Hematopoietic multipotent progenitor cell treated with erythropoietin and hydrocortisone succinate and interleukin-3 and kit ligand, for 17 days (in vitro differentiated cells): ENCODE measurements at places on chromosomes 16 and 17.

- no peak for DNase-seq
These were observed 32.9 kb upstream of the CLEC18A start for GRCh38 chr16:69918241-69918640.

GRCh38 chr17:55340686-55341085 is 75.9 kb downstream of the HLF start:
- no peak for DNase-seq

- no peak for DNase-seq
These were observed 66.3 kb upstream of the DOC2B start for GRCh38 chr17:247767-248166.

DNA sequence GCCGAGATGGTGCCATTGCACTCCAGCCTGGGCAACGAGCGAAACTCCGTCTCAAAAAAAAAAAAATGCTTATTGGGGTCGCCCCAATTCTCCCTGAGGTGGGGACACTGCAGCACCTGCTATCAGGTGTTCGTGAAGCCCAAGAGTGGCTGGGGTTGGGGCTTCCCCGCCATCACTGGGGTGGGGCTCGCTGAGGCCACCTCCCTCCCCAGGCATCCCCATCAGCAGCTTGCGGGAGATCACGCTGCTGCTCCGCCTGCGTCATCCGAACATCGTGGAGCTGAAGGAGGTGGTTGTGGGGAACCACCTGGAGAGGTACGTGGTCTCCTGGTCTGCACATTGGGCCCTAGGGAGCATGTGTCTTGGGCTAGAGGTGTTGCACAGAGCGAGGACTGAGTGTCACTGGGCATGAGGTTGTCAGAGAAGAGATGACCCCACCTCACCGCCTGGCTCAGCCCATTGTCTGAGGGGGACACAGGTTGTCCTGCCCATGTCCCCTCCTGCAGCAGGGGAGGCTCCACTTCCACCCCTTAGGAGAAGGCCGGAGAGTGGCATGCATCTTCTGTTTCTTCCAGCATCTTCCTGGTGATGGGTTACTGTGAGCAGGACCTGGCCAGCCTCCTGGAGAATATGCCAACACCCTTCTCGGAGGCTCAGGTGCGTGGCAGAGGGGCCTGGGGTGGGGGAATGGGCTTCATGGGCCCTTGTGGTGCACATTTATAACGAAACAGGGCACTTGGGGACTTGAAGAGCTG is 4.9 kb downstream of the CDK10 start:
- no peak for DNase-seq

DNA sequence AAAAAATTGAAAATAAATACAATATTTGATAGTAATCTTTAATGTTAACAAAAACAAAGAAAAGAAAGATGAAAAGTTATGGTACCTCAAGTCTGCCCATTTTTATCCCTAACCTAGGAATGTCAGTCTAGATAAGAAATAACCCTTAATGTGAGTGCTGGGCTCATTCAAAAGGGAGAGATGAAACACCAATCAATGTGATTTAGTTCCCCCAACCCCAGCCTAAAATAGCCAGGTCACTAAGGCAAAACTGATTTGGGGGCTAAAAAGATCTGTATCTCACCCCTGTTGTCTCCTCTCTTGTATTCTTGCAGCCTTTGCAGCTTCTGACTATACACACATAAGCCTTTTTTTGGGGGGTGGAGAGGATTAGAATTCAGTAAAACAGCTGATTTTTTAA is 3.2 kb upstream of the IGF2BP1 start:
- DNase-seq = no peak

GRCh38 chr16:57637965-57638364 is 9.5 kb downstream of the ADGRG1 start:
- no peak for DNase-seq

GRCh38 chr17:66552371-66552770 is 250.0 kb downstream of the PRKCA start:
- no peak for DNase-seq

- no peak for DNase-seq
These were observed 331.9 kb downstream of the SEC14L1 start for GRCh38 chr17:77472468-77473310.

- no peak for DNase-seq
These were observed 69.5 kb upstream of the PIRT start for GRCh38 chr17:10907370-10907769.

DNA sequence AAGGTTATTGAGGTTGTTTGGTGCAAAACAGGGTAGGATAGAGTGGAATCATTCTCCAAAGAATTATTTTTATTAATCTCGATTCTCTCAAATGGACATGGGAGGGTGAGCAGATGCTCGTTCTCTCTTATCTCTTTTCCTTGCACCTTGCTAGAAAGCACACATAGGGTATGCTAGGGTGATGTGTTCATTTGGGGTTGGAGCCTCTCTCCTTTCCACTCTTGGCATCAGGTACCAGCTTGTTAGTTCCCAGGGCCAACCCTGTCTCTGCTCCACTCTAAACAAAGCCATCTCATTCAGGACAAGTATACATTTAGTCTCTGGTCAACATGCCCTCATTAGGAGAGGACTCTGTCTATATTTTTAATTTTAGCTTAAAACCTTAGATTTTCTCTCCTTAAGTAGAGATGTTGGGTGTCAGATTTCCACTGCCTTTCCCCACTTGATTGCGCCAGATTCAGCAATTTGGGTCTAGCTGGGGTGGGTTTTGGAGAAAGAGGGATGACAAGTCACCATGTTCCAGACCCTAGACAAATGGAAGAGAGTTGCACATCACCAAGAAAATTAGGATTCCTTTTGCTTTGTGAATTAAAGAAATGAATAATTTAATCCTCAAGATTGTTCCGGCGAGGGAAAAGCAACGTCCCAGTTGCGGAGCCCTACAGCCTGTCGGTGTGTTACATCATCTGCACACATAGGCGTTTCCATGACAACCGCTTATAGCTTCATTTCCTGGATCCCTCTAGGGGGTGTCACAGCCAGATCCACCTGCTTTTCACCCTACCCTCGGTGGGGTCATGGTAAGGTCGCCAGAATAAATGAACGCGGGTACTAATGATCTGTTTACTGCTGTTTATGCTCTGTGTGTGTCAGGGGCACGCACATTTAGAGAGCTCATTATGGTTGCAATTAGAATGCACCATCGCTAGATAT is 41.6 kb downstream of the SNX11 start:
- DNase-seq = no peak

GRCh38 chr16:11586378-11586855 is 302 bp downstream of the LITAF start:
- no peak for DNase-seq

GRCh38 chr16:67432506-67432890 is 1.6 kb downstream of the HSD11B2 start:
- no peak for DNase-seq

- DNase-seq = no peak
These were observed 1.4 kb downstream of the FBXO31 start for GRCh38 chr16:87382023-87382785.

GRCh38 chr16:4315186-4316107 is at the start of gene GLIS2:
GLIS2 (plus strand) TSS chr16:4316067; CDS start chr16:4332281, 16,214 bp downstream.
- no peak for DNase-seq

- DNase-seq = no peak
These were observed 79.4 kb upstream of the CDYL2 start for GRCh38 chr16:80883816-80884215.

GRCh38 chr17:74404218-74404617 is 27.7 kb upstream of the GPRC5C start:
- no peak for DNase-seq

DNA sequence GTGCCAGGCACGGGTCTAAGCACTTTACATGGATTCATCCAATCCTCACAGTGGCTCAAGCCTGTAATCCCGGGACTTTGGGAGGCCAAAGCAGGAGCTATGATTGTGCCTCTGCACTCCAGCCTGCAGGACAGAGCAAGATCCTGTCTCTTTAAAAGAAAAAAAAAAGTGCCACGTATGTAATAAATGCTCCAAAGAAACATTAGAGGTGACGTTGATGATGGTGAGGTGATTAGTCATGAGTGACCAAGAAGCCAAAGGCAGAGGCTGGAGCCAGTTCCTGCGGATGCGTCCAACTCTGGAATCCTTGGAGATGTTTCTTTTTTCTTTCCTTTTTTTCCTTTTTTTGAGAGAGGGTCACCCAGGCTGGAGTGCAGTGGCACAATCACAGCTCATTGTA is 59.4 kb upstream of the SIAH1 start:
- DNase-seq = no peak

GRCh38 chr16:49603956-49604355 is 230.4 kb downstream of the C16orf78 start:
- DNase-seq = no peak

DNA sequence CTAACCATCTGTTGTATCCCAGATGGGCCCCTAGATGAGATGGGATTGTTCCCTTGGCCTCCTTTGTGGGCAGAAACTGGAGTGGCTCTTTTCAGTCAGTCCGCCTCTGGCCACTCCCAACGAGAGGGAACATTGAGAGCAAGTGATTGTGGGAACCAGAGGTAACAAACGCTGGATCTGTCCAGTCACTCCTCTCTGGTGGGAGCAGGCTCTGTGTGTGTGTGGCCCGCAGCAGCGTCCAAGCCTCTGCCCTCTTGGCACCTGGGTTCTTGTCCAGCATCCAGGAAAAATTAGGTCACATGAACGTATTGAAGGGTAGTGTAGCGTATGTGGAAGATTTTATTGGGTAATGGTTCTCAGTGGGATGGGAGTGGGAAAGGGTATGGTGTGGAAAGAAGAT is 101.9 kb upstream of the COX10 start:
- DNase-seq = no peak

GRCh38 chr16:83900571-83900970 is 1.7 kb downstream of the MLYCD start:
- DNase-seq = no peak

GRCh38 chr16:68416057-68417046 is 32.0 kb downstream of the SMPD3 start:
- DNase-seq = no peak

DNA sequence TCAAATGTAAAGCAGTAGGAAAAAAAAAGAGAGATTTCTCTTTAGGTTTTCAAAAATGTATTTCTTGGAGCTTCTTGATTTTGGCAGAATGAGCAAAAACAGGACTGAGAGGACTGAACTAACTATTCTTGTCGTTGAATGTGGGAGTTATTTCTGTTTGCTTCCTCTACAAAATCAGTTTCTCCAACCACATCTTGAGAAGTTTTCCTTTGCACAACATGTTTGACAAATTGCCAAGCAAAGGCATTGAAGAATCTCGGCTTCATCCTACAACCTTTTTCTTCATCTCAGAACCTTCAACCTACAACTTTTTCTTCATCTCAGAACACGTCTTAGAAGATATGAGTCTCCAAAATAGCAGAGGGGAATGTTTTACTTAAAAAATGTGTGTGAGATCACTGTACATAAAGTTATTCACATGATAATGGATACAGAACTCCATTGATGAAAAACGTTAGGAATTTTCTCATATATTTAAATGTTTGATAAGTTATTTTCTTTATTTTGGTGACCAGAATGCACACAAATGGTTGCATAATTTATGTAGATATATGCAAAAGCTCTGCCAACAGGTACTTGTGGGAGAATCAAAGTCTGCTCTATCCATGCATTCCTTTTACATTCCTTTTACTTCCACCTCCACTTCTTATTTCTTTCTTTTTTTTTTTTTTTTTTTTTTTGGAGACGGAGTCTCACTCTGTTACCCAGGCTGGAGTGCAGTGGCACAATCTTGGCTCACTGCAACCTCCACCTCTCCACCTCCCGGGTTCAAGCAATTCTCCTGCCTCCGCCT is 370.0 kb downstream of the KCNJ2 start:
- DNase-seq = no peak

DNA sequence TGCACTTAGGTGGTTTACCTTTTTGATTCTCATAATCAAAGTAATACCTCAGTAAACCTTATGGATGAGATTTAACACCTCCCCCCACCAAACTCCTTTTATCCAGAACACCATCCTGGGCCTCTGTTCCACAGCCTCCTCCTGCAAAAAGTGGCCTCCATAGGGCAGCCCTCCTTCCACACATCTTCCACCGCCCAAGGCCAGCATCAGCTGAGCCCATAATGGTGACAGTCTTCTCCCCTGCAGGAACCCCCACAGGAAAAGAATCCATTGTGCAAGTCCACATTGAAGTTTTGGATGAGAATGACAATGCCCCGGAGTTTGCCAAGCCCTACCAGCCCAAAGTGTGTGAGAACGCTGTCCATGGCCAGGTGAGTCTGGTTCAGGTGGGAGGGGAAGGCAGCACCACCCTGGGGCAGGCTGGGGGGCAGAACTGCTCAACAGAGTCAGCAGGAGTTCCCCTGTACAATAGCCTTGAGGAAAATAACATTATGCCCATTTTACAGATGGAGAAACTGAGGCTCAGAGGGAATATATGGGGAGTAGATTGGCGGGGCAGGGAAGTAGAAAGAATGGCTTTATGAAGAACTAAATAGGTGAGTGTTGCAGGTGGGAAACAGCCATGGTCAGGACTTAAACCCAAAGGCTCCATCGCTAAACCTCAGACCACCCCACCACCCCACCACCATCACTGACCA is 29.2 kb upstream of the BEAN1 start:
- no peak for DNase-seq

DNA sequence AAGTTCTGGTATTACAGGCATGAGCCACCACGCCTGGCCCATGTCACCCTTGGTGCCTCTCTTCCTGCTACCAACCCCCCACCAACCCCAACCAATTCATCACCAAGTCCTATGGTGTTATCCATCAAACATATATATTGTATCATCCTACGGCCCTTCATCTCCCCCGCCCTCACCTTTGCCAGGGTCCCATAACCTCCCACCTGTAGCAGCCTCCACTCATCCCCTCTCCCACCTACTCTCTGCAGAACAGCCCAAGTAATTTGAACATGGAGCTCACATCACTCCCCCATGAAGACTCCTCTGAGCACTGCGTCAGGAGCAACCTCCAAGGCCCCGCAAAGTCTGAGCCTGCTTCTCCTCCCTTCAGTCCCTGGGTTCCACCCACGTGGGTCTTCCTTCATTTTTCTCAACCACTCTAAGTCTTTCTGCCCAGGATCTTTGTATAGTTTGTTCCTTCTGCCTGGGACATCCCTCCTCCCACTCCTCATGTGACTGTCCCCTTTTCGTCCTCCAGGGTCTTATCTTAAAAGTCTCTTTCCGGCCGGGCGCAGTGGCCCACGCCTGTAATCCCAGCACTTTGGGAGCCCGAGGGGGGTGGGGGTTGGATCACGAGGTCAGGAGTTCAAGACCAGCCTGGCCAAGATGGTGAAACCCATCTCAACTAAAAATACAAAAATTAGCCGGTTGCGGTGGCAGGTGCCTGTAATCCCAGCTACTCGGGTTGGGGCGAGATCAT is 7.0 kb upstream of the HID1 start:
- no peak for DNase-seq
